NCI-H774 (cell line): ENCODE measurements at places on chromosomes 7 and 10.

GRCh38 chr7:122791959-122792545 lies 89.3 kb upstream of the RNF148 start:
- no peak for DNase-seq

DNA sequence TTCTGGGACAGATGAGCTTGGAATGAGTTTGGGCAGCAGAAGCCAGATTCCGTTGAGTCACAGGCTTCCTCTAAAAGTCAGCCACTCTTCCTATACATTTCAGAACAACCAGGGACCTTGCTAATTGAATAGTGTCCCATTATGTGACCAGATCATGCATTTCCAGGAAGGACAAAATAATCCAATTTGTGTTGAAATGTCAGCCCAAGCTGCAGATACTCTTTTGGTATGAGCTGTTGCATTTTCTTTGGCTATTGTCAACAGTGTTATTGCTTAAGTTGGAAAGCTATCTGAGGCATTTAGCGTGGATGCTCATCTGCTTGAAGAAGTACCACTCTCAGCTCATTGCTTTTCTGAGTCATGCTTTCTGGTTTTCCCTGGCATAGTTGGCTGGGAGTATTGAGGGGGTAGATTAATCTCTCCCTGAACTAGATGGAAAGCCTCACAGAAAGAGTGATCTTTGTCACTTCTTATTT lies 223.7 kb upstream of the HABP2 start:
- DNase-seq = no peak

- no peak for DNase-seq
These were observed 42.7 kb downstream of the SPDYE5 start for GRCh38 chr7:75534727-75535307.

GRCh38 chr10:28054228-28054860 lies 55.5 kb upstream of the ODAD2 start:
- DNase-seq = no peak

GRCh38 chr7:28065308-28065707 lies 115.3 kb downstream of the JAZF1 start:
- no peak for DNase-seq

DNA sequence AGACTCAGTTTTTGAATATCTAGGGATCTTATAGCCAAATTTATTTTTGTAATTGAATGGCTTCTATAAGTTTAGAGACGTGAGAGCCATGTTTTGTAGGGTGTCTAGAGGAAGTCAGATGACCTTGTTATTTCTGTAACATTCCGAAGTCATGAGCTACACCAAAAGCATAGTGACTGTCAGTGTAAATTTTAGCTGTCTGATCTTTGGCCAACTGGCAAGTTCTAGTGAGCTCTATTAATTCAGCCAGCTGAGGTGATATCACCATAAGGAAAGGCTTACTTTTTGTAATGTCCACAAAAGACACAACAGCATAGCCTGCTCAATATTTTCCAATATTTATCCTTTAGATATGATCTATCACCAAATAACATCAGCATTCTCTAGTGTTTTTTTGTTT lies 9.9 kb upstream of the NT5C3A start:
- no peak for DNase-seq
